Activated effector memory CD4-positive, alpha-beta T cell treated with Interleukin-2 at 50 U/mL for 16 hours (primary cell): ENCODE measurements at places on chromosomes 1 and 21.

GRCh38 chr1:182249201-182249676 is 142.4 kb downstream of the GLUL start:
- no peak for DNase-seq

DNA sequence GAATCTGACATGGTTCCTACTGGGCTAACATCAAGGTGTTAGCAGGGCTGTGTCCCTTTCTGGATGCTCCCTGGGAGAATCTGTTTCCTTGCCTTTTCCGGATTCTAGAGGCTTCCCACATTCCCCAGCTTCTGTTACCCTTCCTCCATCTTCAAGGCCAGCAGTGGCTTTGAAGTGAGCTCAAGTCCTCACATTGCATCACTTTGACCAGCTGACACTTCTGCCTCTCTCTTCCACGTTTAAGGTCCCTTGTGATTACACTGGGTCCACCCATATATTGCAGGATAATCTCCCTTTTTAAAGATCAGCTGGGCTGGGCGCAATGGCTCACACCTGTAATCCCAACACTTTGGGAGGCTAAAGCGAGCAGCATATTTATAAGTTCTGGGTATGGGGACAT is 33.1 kb downstream of the CNST start:
- no peak for DNase-seq

GRCh38 chr1:42756956-42757891 is 9.6 kb downstream of the P3H1 start:
- DNase-seq: no peak

DNA sequence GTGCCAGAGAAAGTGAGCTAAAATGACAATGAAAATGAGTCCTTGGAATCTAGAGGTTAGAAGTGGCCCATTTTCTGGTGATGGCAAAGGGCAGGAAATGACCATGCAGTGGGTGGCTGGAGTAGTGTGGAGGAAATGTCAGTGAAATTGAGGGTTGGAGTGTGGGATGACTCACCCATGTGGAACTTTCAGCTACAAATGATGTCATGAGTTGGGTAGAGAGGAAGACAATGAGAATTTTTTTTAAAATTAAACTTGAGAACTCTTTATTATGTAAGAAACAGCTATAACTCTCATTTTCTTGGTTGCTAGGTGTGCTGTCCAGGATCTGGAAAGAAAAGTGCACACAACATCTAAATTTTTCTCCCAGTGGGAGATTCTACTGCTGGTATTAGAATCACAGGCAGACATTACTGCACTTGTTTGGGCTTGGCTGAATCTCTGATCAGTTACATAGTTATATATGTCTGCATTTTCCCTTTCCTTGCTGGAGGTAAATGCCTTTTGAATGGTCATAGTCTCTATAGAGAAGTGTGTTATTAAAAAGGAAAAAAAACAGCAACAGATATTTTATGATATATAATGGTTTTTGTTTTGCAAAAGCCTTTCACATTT is 56.8 kb upstream of the GNG12 start:
- DNase-seq: no peak
